ENCODE measurements at places on chromosomes 11 and 22. TPM values are rescaled to one million over a fixed set of nuclear protein-coding genes. Genes with fewer than 3 reads are reported as not detected.

DNA sequence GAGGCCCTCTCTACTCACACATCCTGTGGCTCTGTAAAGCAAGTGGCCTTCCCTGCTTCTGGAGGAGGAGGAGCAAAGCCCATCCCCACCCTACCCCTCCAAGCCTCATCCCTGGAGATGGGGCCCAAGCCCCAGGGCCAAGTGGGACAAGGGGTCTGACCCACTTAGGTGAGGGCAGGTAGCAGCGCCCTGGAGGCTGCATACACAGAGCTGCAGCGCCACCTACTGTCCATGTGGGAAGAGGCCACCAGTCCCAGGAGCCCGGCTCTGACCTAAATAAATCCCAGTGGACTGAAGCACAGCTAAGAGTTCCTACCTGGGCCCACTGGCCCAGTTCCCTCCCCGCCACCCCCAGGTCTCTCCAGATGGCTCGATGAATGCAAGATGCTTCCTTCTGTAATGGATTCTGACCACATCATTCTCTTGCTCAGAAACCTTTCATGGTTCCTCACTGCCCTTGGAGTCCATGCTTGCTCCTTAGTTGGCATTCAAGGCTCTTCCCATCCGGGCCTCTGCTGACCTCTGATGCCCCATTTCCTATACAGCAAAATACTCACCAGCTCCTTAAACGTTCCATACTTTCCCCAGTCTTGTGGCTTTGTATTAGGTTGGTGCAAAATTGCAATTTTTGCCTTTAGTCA, 62.1 kb downstream of the THAP12 start:
- DNase-seq = peak; percentile 77

KCNQ1 gene
- total RNA-seq = 31.1 TPM

DNA sequence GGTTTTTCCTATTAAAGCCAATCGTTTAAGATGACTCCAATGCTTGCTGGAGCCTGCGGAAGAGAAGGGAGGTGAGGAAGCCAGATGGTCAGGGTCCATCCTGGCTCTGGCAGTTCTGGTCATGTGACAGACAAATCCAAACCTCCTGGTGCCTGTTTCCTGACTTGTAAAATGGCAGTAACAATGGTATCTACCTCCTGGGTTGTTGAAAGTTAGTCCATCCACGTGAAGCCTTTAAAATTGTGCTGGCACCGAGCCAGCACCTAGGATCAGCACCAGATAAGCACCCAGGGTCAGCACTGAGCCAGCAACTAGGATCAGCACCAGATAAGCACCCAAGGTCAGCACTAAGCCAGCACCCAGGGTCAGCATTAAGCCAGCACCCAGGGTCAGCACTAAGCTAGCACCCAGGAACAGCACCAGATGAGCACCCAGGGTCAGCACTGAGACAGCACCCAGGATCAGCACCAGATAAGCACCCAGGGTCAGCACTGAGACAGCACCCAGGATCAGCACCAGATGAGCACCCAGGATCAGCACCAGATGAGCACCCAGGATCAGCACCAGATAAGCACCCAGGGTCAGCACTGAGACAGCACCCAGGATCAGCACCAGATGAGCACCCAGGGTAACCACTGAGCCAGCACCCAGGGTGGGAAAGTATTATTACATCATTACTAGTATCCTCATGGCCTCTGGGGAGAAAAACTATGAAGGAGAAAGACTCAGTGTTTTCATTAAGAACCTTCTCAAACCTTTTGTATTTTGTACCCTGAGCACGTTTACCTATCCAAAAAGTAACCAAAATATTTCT, 17.2 kb downstream of the KIAA0930 start:
- DNase-seq = no peak

DNA sequence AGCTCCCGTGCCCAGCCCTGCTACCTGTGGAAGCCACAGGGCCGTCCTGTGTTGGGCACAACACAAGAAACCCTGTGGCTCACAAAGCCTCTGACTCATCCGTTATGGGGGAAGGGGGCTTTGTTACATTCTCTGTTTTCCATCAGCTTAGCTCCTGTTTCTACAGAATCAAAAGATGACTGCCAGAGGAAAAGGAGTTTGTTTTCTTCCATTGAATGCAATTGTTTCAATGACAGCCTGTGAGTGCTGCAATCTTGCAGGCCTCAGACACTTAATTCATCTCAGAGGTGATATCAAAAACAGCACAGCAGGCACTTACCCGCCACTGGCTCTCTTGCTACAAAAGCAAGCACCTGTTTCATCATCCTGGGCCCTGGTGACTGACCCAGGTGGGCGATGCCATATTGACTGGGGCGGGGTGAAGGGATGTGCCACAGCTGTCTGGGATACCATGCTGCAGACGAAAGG, 194.3 kb downstream of the OPCML start:
- no peak for DNase-seq

DNA sequence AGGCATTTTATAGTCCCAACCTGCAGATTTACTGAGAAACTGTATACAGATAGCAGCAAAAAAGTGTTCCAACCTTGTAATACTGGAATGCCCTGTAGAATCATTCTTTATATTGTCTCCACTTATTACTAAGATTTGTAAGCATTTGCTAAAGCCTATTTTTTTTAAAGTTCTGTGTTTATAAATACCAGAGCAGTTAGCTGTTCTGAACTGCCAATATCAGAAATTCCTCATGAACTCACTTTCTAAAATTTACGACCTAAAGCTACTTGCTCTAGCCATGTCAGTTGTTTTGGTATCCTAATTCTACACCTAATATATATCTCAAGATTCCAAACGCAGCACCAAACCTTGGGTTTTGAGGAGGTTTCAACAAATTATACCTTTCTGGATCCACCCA, 103.2 kb downstream of the C11orf65 start:
- no peak for DNase-seq

DNA sequence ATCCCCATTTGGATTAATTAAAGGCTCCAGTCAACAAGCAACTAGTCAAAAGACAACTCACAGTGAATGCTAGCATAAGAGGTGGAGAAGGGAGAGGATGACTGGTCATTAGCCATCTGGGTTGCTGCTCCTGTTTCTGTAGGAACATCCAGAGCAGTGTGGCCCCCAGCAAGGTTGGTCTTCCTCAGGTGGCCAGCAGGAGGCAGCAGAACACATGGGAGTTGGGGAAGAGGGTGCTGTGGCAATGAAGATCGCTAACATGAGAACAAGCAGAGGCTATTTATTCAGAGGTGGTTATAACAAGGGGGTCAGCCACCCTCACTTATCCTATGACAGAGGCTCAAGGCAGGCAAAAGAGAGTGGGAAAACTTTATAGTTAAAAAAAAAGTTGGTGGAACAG, 21.3 kb downstream of the IZUMO1R start:
- DNase-seq = no peak

GRCh38 chr11:128279866-128280265, 307.5 kb downstream of the ETS1 start:
- DNase-seq = no peak

DNA sequence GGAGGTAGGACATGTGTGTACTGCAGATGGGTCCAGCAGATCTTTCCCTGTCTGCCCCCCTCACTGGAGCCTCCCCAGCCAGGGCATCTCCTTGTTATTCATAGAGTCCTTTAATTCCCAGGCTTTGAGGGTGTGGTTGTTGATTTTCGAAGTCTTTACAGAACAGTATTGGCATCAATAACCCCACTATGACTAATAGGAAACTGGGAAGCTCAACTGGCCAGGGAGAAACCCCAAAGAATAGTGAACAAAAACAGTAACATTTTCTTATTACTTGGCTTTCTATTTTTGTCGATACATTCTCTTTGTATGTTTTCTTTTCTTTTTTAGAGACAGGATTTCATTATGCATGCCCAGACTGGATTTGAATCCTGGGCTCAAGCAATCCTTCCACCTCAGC, 57.9 kb downstream of the NF2 start:
- no peak for DNase-seq

GRCh38 chr11:26839911-26840698, 118.2 kb upstream of the SLC5A12 start:
- DNase-seq = no peak

DNA sequence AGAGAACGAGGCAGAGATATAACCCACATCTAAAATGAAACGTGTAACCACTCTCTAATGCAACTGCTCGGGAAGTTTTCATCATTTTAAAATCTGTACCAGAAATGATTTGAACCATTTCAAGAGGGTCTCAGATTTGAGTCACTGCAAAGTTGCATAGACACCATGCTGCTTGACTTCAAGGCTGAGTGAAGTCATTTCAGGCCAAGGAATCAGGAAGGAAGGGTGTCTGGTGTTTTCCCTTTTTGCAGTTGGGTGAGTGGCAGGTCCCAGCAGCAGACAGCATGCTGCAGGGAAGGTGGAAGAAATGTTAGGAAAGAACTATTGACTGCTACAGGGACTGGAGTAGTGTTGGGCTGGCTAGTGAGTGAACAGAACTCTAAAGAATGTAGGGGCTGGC, 16.5 kb downstream of the TANGO2 start:
- DNase-seq = no peak

LIF gene
- not detected for total RNA-seq

GRCh38 chr11:126011265-126011664, 51.4 kb downstream of the CDON start:
- DNase-seq = no peak

SYCE3 gene
- total RNA-seq = not detected

DNA sequence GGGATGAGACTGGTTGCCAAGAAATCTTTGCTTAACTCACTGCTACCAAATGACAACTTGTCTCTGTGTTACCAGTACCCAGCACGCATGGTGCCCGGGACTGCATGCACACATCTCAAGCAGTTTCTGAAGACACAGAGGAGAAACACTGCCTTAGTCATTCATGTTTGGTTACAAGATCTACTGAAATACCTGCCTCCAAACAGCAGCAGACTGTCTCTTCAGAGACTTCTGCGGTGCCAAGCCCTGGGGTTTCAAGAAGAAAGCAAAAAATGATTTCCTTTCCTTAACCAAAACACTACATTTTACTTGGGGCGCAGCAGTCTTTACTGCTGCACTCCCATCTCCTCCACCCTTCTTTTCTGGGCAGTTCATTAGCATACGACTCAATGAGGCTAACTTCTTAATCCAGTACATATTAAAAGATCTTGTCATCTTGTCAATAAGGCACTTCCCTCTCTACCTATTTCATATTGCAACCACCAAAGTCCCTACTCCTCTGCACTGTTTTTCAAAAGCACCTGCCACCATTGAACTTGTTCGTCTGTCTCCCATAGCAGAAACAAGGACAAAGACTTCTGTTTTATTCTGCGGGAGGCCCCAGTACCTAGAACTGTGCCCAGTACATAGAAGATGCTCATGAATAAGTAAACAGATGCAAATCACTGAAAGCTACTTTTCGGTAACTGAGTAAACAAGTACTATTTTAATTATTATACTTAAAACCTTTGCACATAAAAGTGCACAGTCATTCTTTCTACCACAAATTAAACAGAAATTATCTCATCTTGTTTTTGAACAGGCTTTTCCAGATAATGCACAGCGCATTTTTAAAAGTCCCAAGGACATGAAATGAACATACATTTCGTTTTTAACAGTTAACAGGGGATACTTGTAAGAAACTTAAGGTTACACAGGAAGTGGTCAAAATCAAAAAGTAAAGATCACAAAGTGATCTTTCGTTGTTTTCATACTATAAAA, 4.0 kb downstream of the NAP1L4 start:
- no peak for DNase-seq

- DNase-seq = peak; percentile 84
These were observed at the start of gene MMP11 for GRCh38 chr22:23772649-23773473. Gene MMP11, plus strand, starts transcription at chr22:23772849. Its CDS starts 22 bp downstream, at chr22:23772871.

DNA sequence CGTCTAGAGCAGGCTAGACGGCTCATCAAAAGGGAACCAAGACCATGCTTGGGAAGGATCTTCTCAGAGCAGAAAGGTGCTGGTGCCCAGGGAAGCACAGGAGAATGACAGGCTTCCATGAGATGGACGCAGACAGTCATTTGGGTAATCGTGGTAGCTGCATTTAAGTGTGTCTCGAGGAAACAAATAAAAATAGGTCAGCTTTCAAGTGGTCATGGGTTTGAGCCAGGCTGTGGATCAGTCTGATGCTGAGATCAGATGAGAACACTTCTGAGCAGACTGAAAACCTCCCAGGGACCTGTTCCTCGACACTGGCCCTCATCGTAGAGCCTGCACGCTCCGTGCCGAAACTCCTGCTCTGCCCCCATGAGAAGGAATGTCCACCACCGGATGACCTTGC, 4.7 kb downstream of the CARS1 start:
- DNase-seq = no peak

- no peak for DNase-seq
These were observed 66.9 kb downstream of the BBOX1 start for GRCh38 chr11:27107548-27107947.

- no peak for DNase-seq
These were observed 1.4 kb downstream of the MYOD1 start for GRCh38 chr11:17720796-17721171.

ISX gene
- total RNA-seq = not detected

GPHA2 gene
- total RNA-seq = not detected

GRCh38 chr22:43490311-43490710, 78.5 kb downstream of the MPPED1 start:
- no peak for DNase-seq

- DNase-seq = no peak
These were observed 128.0 kb upstream of the FGF3 start for GRCh38 chr11:69947059-69947792.

KRTAP5-10 gene
- total RNA-seq = not detected

- no peak for DNase-seq
These were observed 76.8 kb upstream of the BDNF start for GRCh38 chr11:27777033-27777432.

- DNase-seq = no peak
These were observed 1.0 kb upstream of the RAB3IL1 start for GRCh38 chr11:61918251-61918937.
